ENCODE measurements at places on chromosomes 3 and 15. TPM values are rescaled to one million over a fixed set of nuclear protein-coding genes. Genes with fewer than 3 reads are reported as not detected.

The IMPG2 gene
- 0.07 TPM for total RNA-seq

DNA sequence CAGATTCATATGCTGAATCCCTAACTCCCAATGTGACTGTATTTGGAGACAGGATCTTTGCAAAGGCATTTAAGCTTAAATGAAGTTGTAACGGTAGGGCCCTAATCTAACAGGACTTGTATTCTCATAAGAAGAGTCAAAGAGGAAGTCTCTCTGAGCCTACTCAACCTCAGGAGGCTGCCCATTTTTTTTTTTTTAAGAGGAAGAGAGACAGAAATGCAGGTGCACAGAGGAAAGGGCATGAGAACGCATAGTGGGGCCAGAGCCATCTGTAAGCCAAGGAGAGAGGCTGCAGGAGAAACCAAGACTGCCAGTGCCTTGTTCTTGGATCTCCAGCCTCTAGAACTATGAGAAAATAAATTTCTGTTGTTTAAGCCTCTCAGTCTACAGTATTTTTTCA, 28.4 kb downstream of the ZNF860 start:
- H3K4me3 ChIP-seq, result no peak overlapping the region
- H3K4me1 ChIP-seq, result no peaks in the 10 kb centered on the region
- no peak for DNase-seq

DNA sequence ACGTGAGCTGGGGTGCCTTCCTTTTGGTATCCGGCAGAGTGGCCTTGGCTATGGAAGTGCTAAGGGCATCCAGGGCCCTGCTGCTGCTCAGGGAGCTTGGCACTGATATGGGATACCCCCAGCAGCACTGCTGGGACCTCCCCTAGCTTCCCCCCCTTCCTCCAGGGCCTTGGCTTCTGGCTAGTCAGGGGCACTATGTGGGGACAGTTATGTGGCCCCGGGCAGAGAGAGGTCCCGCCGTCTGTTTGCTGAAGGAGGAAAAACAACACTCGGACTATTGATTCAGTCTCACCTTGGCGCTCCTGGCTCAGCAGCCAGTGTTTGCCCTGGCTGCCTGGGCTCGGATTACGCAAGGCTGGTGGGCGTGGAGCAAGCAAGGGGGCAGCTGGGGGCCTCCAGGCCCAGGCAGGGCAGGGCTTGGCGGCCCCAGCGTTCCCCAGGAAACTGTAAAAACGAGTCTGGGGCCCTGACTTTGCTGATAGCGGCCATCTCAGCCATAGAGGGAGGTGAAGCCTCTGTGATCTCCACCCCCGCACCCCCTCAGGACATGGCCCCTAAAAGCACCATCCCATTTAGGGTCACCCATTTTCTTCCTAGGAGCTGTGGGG, 5.7 kb downstream of the FURIN start:
- DNase-seq, result peak; percentile 91
- peaks cover 45% of the 10 kb centered on the region for H3K4me1 ChIP-seq

- H3K36me3 ChIP-seq, result no peaks in the 10 kb centered on the region
- no peaks in the 10 kb centered on the region for H3K27me3 ChIP-seq
- DNase-seq, result no peak
- H3K4me1 ChIP-seq, result peaks cover 3% of the 10 kb centered on the region
- H3K27ac ChIP-seq, result no peak overlapping the region
These were observed 5.9 kb downstream of the ISG20 start for GRCh38 chr15:88644741-88645140.

DNA sequence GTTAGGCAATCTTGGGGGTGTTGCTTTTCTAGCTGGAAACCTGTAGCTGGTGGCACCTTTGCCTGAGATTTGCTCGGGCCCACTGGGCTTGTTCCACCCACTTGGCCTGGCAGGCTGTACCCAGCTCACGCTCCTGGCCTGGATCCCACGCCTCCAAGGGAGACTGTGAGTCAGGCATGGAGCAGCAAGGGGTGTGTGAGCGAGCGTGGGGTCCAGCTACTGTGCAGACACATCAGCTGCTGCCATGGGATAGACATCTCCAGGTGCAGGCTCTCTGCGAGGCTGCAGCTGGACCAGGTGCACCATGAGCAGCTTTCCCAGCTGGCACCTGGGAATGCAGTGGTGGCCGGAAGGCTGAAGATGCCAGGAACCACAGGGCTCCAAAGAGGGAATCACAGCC, 36.0 kb downstream of the NR1D2 start:
- H3K27ac ChIP-seq, result no peak overlapping the region
- H3K4me1 ChIP-seq, result no peaks in the 10 kb centered on the region
- no peak overlapping the region for H3K4me3 ChIP-seq

Measured in Caco-2 (cell line).